Activated CD4-positive, CD25-positive, alpha-beta regulatory T cell (primary cell): ENCODE measurements at places on chromosomes 12 and 14.

- DNase-seq: no peak
Observed at GRCh38 chr12:7175493-7175892, 14.0 kb upstream of the PEX5 start.

DNA sequence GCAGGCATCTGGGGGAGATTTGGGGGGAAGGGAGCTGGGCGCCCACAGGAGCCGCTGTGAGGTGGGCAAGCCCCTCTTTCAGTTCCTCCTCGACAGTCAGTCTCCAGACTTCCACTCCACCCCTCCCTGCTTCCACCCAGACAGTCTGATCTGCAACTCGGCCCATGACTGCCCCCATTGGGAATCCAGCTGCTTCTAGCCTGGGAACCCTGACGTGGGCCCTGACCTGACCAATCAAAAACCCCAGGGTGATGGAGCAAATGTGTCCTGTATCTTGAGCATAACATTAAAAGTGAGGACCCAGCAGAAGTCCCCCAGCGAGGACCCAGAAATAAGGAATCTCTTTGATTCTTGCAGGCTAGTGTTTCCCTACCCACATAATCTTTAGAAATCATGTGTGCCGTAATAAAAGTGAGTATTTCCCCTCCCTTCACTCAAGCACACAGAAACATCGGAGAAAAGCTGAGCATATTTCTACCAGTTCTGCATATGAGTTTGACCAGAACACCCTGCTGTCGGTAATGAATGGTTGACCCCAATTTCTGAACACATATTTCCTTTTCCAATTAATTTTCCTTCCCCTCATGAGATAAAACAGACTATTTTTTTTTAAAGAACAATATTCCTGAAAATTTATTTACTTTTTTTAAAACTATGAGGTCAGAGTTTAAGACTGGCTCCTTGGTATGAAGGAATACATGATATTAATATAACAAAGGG is 6.4 kb downstream of the SSH1 start:
- no peak for DNase-seq

DNA sequence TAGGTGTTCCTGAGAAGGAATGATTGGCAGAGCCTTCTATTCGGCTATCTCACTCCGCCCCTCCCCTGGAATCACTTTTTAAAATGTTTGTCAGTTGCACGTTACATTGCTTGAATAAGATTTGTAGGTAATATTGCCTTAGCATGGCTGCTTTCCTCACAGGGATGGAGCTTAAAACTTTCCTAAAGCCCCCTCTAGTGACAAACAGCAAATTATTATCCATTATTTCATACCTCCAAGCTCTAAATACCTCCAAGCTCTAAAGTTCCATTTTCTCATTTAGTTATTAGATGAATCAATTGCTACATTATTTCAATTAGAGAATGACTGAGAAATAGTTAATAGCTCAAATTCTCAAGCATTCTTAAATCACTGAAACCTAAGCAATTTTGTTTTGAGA is 5.1 kb upstream of the SPATA7 start:
- DNase-seq: no peak

DNA sequence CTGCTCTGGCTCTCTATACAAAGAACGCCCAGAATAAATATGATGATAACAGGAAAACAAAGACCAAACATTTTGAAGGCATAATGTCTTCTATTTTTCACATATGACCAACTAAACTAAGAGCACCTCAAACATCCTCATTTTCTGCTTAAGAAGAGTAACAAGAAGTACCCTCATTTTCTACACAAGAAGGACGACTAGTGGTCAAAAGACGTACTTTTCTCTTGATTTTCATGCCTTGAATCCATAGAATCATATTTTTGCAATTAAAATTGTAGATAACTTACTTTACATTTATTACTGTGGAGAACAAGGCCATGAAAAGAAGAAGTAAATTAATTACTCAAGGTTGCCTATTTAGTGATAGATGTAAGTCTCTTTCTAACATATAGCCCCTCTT is 358.6 kb downstream of the DUSP6 start:
- DNase-seq: no peak

GRCh38 chr14:64966976-64967375 is 5.2 kb downstream of the RAB15 start:
- no peak for DNase-seq

DNA sequence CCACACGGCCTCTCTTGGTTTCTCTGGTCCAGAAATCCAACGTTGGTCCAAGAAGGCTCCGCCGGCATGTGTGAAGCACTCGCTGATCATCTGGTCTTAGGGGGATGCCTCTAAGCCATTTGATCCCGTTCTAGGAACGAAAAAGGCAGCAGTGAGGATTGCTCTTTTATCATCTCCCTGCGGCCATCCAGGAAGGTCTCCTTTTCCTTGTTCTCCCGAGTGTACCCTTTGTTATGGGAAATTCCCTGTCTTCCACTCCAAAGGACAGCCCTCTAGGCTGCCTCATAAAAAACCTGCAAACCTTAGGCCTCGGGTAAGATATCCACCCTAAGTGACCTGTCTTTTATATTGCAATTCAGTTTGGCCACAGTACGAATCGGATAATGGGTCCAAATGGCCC is 85.8 kb downstream of the TMTC3 start:
- DNase-seq: no peak

DNA sequence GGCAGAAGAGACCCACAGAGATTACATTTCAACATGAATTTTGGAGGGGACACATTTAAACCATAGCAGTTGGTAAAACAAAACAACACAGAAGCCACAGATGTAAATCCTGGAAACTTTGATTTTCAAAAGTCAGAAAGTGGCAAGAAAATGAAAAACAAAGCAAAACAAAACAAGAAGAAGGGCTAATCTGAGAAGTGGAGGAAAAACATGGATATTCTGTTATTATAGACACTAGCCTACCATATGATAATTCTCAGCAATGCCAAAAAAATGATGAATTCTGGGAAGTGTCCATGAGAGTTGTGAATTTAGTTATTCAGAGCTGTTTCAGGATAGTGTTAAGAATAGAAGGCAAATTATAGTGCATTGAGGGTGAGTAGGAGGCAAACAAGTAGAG is 192.3 kb downstream of the TRHDE start:
- no peak for DNase-seq

GRCh38 chr12:48938805-48939204 is 13.5 kb upstream of the FKBP11 start:
- DNase-seq: no peak

DNA sequence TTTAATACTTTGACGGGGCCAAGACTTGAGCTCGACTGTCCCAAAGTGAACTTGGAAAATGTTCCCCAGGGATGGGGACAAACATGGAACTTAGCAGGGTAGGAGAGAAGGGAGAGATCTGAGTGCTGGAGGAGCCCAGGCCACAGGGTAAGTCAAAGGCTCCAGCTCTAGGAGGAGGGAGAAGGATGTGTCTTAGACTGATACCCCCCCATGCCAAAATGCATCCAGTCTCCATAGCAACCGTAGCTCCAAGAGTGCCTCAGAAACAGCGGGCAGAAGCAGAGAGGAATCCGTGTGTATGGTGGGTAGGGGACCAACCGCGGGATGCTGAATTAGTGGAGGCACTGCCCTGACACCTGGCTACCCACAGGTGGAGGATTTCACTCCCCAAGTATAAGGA is 845 bp upstream of the AGAP2 start:
- DNase-seq: no peak

- DNase-seq: no peak
Observed at GRCh38 chr14:69181491-69181890, 9.8 kb upstream of the EXD2 start.

DNA sequence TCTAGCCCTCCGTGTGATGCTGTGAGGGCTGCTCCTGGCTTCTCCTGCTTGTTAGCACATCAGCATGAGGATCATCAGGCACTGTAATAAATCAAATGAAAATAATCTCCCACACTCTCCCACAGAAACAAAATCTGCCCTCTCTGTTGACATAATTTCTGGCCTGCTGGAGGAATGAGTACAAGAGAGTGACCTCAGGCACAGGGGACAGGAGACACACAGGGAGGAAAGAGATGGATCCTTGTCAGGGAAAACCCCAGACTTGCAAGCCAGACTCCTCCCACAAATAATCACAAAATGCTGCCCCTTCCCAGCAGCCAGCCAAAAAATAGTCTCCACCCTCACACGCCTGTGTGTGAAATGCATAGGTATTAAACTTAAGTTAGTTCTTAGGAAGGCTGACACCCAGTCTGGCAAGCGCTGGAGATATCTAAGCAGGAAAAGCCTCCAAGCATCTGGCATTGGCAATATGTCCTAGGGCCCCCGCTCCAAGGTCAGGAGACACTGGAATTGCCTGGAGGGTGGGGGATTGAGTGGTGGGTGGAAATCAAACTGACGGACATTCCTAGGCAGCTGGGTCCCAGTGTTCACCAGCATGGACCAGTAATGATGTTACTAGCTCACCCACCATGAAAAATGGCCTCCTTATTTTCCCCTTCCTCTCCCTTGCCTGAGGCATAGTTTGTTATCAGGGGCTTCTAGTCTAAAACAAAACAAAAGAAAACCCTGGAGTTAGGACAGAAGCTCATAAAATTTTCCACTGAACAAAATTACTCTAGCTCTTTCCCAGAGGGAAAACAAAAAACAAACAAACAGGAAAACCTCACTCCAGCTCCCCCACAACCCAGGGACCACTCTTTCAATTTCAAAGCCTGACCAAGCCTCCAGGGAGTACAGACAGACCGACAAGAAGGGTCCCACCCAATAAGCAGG is 22.0 kb downstream of the SMUG1 start:
- no peak for DNase-seq

- no peak for DNase-seq
Observed at GRCh38 chr12:105355752-105356151, 25.3 kb downstream of the C12orf75 start.

GRCh38 chr14:61334197-61334701 is 12.9 kb downstream of the PRKCH start:
- DNase-seq: no peak

- DNase-seq: no peak
Observed at GRCh38 chr12:123363390-123363739, 1.3 kb downstream of the SBNO1 start.

GRCh38 chr12:95151406-95151805 is 65.9 kb downstream of the FGD6 start:
- DNase-seq: no peak
